Left ventricle myocardium inferior (tissue), 1 donor: ENCODE measurements at places on chromosomes 6 and 20.

DNA sequence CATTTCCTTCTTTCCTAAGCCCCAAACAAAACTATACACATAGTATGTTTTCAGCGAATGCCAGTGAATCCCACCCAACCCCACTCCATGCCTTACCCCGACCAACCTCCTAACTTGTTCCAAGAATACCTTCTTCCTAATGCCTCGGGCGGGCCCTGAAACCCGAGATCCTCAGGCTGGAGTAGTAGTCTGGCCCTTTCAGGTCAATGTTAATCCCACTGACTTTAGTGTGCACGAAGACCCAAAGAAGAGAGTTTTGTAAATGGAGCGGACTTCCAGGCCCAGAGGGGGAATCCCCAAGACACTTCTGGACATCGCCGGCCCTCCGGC lies 394 bp downstream of the YIPF3 start:
- DNase-seq: no peak

GRCh38 chr20:1881240-1881835 lies 13.9 kb upstream of the SIRPA start:
- peak; percentile 45 for DNase-seq

DNA sequence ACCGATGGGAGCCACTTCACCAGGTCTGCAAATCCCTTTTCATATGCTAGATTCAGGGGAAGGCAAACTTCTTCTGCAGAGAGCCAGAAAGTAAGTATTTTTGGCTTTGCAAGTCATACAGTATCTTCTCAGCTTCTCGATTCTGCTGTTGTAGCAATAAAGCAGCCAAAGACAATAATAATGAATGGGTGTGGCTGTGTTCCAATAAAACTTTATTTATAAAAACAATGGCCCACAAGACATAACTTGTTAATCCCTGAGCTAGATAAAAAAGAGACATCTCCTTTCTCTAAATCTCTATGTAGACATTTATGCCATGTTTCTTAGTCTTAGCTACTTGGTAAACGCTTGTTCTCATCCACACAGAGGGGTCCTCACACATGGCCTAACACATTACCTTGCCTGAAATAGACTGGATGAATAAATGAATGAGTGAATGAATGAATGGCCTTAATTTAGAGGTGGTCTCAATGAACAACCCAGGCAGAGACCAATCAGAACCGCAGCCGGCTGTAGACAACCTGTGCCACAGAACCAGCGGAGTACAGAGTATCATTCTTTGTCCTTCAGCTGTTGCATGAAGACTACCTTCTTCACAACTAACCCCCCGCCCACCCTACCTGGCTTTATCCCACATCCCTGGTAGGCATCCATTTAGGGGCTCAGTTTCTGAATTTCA lies 13.5 kb upstream of the PREX1 start:
- DNase-seq: no peak

DNA sequence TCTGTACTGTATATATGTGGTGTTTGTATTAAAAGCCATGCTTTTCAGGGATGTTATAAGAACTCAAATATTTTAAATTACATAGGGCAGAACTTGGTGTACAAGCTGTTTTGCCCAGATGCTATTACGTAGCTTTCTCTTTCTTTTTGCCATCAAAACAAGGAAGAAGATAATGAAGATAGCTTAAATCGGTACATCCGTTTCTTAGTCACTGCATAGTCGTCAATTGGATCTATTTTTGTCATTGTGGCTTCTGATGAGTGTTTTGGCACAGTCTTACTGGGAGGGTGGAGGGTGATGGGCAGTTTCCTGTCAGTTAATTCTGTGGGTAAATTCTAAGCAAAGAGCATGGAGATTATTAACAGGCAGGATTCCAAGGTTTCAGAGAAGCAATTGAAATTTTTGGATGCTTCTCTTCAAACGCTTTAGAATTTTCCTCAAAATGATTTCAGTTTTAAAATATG lies 649.1 kb upstream of the GJE1 start:
- no peak for DNase-seq

DNA sequence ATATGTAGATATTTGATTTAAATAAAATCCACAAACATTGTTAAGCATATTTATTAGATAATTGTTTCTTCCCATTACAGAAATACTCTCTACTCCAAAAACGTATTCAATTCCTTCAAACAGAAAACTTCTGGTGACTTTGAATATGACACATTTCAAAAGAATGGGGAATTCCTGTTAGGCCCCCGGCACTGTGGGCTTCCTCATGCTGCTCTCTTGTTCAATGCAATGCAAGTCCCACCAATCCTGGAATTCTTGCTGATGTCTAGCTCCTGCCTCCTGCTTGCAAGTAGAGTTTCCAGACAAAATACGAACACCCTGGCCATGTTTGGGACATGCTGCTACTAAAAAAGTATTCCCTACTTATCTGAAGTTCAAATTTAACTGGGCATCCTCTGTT lies 544.1 kb downstream of the QKI start:
- no peak for DNase-seq
